ENCODE measurements at places on chromosomes 11 and 22.

DNA sequence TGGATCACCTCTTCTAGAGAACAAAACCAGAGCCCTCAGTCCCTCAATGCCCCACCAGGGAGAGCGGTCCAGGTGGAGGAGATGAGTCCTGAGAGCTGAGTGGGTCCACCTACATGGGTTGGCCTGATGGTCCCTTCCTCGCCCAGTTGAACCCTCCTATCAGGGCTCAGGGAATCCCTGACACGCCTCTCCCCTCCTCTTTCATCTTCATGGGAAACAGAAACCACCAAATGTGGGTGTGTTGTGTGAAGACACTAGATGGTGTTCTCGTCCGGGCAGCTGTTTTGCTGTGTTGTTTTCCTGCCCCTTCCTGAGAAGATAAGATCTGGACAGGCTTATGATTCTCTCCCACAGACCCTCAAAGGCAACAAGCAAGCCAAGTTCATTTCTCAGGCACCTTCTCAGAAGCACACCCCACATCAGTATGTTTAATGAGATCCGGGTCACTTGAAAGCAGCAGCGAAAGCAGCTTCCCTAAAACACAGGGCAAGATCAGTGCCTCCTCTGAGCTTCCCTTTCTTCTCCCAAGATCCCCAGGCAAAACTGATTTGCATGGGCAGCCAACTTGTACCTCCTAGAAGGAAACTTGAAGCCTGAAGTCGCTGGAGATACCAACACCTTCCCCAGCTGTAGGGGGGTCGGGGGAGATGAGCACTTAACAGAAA, 35.3 kb upstream of the POU2AF1 start:
- ATAC-seq = no peak

GRCh38 chr22:47269516-47270088, 507.2 kb downstream of the TBC1D22A start:
- no peak for ATAC-seq

DNA sequence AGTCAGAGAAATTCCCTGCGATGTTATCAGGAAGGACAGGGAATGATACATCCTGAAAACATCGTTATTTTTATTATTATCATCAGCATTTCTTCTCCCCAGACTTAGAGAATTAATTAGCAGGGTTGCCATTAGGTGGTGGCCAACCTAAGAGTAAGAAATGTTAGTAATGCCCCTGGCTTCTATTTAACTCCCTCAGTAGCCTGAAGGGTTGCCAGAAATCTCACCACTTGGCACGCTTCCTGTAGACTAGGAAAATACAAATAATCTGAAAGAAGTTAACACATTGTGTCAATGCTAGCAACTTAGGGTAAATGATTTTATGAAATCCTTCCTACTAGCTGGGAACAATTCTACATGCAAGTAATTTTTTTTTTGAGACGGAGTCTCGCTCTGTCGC, 45.5 kb downstream of the ENDOD1 start:
- ATAC-seq = peak; percentile 7

GRCh38 chr22:37218771-37219411, 6.6 kb upstream of the SSTR3 start:
- ATAC-seq = no peak

GRCh38 chr11:37390576-37391083, 792.6 kb upstream of the RAG2 start:
- no peak for ATAC-seq

- no peak for ATAC-seq
Measured at GRCh38 chr11:37370817-37371216, 772.8 kb upstream of the RAG2 start.

- ATAC-seq = no peak
Measured at GRCh38 chr11:132177106-132177505, 806.7 kb downstream of the NTM start.

DNA sequence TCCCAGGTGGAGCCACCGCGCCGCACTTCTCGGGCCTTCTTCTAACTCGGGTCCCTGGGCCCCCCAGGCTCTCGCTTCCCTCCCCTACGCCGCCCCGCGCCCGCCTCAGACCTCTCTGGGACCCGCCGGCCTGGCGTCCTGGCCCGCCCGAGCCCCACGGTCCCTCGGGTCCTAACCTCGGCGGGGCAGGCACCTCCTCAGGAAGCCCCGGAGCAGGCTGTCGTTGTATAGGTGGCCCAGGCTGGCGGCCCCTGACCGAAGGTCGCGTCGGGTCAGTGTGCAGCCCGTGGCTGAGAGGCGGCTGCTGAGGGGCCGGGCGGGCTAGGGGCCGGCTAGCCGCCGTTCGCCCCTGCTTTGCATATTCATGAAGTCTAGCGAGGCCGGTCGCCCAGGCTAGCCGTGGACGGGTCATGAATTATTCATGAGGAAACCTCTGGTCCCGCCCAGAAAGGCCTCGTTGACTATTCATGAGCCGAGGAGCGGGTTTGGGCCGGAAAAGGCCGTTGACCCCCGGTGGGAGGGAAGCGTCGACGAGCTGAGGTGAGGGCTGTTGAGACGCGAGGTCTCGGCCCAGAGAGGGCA, at the start of gene HORMAD2:
HORMAD2 (plus strand) TSS at position 513 of the 582 bp plus-strand sequence. CDS start 13,489 bp downstream, outside the sequence.
- ATAC-seq = no peak

- ATAC-seq = no peak
Measured at GRCh38 chr22:20446383-20446970, 8.9 kb upstream of the SCARF2 start.
